CD4-positive, alpha-beta T cell treated with Interleukin-10 for 1 hour (primary cell): ENCODE measurements at places on chromosomes 2 and 18.
A peak's percentile ranks its signal among the peaks of the same experiment; 100 is the strongest.

GRCh38 chr2:71275939-71276310 lies 49.0 kb upstream of the PAIP2B start:
- DNase-seq: no peak

DNA sequence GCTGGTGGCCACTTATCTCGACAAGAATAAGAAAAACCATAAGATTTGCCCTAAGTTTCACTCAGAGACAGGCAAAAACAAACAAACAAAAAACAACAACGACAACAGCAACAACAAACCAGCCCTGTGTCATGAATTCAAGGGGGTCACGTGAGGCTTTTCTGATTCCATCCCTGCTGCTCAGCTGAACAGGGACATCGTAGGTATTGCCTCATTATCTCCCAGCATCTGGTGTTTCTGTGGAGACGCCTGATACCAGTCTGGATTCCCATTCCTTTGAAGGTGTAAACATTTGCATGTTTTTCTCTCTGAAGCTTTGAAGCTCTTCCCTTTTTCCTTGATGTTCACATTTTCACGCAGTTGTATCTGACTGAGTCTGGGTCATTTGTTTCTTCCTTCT lies 117.4 kb downstream of the KCNF1 start:
- DNase-seq: no peak

- DNase-seq: peak; percentile 84
Observed at GRCh38 chr2:96839293-96839874, 4.4 kb downstream of the ANKRD23 start.

DNA sequence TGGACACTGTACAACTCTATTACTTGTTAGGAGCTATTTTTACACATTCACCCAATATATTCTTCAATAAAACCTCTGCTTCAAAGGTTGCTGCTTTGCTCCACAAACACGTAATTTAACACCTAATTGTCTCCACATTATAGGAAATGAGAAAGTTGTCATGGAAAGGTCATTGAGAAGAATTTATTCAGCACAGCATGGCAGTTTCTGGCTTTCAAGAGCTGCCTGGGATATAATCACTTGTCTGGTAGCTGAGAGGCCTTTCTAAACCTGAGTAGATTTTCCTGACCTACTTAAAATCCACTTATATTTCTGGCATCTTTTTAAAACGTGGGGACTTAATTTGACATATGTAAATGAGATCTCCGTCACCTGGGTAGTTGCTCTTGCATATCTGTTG lies 216.1 kb downstream of the ZNF804A start:
- no peak for DNase-seq

DNA sequence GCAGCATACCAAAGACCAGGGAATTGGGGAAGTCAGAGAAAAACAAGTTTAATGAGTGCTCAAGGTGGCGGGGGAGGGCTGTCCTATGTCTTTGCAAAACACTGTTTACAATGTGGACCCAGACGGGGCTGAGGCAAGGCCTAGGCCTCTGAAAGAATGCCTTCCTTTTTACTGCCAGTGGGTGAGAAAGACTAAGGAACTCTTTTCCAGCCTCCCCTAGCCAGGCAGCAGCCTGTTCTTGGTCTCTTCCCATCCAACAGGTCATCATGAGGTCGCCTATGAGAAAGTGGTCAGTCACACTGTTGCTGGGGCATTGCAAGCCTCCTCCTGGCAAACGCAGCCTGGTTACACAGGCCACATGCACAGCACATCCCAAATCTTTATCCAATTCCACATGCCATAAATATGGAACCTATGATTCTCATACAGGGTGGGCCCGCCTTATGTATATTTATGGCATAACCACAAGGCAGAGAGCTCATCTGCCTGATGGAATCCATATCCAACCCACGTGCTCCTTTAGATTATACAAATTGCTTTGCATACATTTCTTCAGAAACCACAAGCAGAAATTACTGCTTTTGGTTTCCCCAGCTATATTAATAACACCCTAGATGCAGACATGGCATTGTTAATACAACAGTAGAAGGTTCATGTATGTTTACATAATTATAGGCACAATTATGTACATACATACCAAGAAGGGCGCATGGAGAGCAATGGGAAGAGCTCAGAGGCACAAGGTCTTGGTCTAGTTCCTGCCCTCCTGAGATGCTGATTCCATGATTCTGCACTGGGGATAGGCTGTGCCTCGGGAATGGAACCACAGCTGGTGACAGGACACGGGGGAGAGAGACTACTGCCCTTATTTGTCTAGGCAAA lies 48.6 kb downstream of the NRP2 start:
- DNase-seq: no peak

DNA sequence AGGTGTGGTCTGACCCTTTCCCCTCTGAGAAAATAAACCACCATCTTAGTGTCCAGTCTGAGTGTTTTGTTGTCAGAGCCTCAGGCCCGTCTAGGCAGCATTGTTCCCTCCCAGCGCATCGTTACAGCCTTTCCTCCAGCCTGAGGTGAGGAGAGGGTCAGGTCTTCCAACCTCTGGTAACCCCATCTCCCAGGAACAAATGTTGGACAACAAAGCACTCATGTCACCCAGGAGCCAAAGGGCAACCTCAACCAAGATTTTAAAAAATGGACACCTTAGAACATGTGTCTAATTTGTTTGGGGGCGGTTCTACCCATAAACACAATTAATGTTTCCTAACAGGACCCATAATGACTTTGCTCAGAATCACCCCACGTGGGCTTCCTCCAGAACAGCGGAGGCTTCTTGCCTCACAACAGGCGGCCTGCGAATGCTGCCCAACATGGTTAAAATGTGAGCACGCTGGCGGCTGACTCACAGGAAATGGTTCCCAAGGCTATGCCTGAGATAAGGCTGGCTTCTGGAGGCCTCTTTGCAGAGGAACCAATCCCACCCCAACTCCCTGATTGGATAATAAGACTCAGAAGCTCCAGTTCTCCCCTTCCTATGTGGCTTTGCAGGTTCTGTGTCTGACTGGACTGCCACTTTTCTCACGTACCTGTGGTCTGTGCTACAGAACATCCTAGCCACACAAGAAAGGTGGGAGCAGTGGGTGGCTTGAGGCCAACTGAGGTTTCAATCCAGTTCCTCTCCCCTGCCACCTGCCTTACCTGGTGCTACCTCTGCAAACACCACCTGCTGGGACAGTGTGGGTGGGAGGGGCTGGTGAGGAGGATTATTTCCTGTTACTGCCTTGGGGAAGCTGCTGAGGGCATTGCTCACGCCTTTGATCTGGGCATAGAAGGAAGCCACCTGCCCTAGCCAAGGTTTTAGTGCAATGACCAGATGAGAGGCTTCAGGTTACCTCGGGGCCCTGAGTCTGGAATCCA lies 108.8 kb downstream of the B3GNT2 start:
- peak; percentile 48 for DNase-seq

DNA sequence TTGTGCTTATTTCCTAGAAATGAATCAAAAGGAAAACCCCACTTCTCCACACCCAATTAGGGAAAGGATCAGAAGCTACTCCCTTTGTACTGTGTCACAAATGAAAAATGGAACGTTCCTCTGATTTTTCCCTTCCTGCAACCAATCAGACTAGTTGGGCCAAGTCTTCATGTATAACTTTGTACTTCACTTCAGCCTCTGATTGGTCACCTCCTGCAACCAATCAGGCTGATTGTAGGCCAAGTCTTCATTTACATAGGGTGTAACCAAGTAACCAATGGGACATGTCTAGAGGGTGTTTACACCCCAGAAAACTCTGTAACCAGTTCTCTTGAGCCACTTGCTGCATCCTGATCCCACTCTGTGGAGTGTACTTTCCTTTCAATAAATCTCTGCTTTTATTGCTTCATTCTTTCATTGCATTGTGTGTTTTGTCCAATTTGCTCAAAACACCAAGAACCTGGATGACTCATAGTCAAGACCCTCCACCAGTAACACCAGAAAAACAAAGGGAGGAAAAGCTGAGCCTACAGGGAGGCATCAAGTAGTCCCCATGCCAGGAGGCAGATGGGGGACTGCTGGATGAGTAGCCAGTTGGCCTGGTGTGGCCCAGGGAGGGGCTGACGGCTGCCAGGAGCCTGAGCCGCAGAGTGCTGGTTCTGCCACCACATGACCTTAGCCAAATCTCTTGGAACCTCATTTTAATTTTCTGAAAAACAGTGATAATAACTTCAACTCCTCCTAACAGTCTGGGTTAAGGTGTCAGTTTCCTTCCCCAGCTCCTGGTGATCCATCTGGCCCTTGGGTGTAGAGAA lies 46.1 kb downstream of the SOWAHC start:
- no peak for DNase-seq

- DNase-seq: no peak
Observed at GRCh38 chr18:79786786-79787526, 10.8 kb upstream of the KCNG2 start.

DNA sequence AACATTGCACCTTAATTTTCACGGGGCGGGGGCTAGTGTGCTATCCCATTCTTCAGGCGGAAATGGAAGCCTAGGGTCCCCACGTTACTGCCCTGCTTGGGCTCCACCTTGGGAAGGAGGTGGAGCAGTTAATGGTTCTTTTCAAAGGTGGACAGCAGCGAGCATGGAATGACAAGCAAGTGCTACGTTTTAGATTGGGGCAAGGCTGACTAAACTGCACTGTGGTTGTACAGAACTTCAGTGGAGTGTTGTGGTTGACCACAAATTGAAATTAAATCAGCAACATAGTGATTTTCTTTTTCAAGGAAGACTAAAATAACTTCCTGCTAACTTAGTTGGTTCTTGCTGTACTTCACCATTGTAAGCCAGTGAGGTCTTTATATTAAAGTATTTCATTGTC lies 47.0 kb downstream of the CHRNA1 start:
- DNase-seq: peak; percentile 34

GRCh38 chr2:99424371-99424770 lies 65.4 kb downstream of the REV1 start:
- DNase-seq: no peak

- no peak for DNase-seq
Observed at GRCh38 chr2:15031745-15032240, 399.3 kb downstream of the LRATD1 start.

DNA sequence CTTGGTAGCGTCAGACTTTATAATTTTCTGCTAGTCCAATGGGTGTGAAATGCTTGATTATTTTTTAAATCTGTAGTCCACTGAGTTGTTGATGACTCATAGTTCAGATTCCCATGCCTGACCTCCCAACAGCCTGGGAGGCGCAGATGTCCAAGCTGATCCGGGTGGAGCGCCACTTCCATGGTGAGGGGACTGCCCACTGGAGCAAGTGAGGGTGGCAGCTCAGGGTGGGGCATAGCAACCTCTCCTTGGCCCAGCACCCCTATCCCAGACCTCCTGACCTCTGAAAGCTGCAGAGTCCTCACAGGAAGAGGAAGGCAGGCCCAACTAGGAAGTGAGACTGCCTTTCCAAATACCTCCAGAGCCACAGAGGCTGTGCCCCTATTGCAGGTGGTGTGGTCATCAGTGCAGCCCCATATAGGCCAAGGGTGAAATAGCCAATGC lies 4.4 kb downstream of the MAL start:
- no peak for DNase-seq

DNA sequence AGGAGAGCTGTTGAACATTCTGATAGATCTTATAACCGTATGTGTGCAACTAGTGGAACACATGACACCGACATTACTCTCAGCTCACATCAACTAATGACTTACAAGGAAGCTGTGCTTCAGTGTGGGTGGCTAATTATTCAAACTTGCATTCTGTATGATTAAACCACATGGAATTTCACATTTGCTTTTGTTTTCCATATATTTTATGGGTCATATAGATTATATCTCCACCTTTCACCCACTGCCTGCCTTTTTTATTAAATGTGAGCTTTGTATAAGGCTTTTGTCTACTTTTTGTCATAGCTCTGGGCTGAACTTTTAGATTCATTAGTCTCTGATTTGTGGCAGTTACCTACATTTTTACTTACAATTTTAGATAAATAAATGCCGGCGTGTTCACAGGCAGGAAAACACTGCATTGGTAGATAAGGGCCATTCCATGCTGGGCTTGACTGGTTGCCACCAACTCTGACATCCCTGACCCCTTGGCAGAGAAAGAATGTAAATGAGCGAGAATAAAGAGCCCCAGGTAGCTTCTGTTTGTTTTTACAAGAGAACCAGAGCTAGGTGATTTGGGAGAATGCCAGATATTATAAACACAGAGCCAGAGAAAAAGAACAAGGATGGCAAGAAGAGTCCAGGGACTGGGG lies 35.7 kb downstream of the LYPD6 start:
- no peak for DNase-seq

GRCh38 chr18:3693410-3693809 lies 243.4 kb downstream of the TGIF1 start:
- DNase-seq: no peak

GRCh38 chr2:9769171-9770005 lies 73.9 kb upstream of the TAF1B start:
- DNase-seq: peak; percentile 23

GRCh38 chr2:27094353-27094984 lies 7.9 kb downstream of the KHK start:
- no peak for DNase-seq

DNA sequence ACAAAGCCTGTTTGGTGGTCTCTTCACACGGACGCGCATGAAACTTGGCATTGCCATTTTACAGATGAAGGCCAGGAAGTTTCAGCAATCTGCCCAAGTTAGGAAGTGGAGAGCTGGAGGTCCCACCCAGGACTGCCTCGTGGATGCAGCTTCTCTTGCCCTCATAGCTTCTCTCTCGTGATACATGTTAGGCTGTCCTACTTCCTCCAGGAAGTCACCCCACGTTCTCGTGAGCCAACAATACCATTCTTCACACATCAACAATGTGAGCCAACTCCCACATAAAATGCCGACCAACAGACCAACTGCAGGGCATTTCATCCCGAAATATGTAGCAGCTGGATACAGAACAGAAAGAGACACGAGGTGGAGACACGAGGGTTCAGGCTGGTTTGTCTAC lies 85.3 kb downstream of the MREG start:
- DNase-seq: no peak
